ENCODE measurements at places on chromosomes 1 and 21.
A peak's percentile ranks its signal among the peaks of the same experiment; 100 is the strongest.

- no peak for DNase-seq
Observed at GRCh38 chr1:244092964-244093638, 42.0 kb downstream of the ZBTB18 start.

GRCh38 chr1:197862671-197863070, 39.8 kb upstream of the C1orf53 start:
- DNase-seq, result no peak

DNA sequence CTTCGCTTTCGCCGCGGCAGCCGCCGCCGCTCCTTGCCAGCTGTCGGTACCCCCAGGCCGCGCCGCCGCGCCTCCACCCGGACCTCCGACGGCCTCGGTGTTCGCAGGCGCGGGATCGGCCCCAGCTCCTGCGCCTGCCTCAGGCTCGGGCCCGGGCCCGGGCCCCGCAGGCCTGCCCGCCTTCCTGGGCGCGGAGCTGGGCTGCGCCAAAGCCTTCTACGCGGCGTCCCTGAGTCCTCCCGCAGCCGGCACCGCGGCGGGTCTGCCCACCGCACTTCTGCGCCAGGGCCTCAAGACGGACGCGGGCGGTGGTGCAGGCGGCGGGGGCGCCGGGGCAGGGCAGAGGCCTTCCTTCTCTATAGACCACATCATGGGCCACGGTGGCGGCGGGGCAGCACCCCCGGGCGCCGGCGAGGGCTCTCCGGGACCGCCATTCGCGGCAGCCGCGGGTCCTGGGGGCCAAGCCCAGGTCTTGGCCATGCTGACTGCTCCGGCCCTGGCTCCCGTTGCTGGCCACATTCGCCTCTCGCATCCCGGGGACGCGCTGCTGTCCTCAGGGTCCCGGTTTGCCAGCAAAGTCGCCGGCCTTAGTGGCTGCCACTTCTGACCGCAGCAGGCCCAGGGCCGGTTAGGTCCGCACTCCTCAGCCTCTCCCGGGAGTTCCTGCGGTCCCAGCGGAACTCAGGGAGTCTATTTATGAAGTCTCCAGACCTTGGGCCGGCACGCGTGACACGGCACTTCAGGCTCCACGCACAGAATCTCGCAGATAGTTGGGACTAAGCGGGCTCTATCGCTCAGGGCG, 1.4 kb downstream of the FOXD2 start:
- no peak for DNase-seq

DNA sequence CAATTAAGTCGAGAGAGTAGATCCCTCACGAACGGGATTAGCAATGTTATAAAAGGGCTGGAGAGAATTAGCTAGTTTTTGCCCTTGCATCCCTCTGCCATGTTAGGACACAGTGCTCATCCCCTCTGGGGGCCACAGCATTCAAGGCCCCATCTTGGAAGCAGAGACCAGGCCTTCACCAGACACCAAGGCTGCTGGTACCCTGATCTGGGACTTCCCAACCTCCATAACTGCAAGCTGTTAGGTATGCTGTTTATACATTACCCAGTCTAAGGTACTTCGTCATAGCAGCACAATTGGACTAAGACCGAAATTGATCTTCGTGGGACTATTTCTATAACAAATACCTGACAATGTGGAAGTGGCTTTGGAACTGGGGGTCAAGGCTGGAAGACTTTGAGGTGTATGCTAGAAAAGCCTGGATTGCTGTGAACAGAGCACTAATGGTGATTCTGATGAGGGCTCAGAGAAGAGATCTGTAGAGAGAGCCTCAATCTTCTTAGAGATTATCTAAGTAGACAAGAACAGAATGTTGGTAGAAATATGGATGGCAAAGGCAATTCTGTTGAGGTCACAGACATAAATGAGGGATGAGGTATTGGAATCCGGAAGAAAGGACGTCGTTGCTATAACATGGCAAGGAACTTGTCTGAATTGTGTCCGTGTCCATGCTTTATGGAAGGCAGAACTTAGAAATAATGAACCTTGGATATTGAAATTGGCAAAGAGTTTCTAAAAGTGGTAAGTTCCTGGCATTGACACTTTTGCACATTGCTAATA, 83.8 kb upstream of the KIF26B start:
- no peak for DNase-seq

DNA sequence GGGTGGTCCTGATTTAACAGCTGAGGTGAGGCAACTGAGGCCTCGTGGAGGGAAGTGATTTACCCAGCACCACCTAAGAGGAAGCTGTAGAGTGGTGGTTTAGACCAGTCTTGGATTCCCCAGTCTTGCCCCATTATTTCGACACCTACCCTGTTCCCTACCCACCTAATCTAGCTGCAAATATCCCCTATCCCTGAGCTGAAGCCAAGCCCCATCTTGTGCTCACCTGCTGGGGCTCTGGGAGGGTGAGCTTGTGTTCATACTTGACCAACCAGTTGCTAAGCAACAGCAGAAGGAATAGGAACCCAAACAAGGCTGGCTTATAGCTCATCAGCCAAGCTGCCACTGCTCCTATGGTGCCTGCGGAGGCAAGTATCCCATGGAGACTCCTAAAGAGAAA, 2.0 kb downstream of the TEX46 start:
- no peak for DNase-seq

GRCh38 chr1:196144588-196144987, 463.7 kb downstream of the KCNT2 start:
- DNase-seq, result no peak

DNA sequence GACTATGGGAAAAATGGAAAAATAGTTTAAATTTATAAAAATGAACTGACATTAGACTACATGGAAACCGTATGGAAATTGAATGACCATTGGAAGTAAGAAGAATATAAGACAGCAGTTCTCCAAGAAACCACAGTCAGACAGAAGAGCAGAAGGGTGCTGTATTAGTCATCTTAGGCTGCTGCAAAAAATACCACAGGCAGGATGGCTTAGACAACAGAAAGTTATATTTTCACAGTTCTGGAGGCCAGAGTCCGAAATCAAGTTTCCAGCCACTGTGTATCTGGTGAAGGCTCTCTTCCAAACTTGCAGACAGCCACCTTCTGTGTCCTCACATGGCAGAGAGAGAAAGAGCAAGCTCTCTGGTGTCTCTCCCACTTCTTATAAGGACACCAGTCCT, 175.2 kb downstream of the DSCAM start:
- no peak for DNase-seq

DNA sequence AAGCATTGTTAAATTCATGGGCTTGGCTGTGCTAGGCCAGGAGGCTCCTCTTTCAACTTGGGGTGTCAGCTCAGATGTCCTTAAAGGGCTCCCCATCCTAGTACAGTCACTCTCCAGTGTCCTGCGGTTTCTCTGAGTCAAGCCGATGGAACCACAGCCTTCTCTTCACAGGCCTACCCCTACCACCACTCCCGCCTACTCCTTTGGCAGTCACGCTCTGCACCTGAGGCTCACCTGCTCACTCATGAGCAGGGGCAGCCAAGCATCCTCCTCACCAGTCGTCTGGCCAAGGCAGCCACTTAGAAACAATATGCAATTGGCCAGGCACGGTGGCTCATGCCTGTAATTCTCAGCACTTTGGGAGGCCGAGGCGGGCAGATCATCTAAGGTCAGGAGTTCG, 3.6 kb downstream of the ACOT7 start:
- DNase-seq, result no peak

- DNase-seq, result no peak
Observed at GRCh38 chr1:246921481-246921880, 10.3 kb downstream of the AHCTF1 start.

DNA sequence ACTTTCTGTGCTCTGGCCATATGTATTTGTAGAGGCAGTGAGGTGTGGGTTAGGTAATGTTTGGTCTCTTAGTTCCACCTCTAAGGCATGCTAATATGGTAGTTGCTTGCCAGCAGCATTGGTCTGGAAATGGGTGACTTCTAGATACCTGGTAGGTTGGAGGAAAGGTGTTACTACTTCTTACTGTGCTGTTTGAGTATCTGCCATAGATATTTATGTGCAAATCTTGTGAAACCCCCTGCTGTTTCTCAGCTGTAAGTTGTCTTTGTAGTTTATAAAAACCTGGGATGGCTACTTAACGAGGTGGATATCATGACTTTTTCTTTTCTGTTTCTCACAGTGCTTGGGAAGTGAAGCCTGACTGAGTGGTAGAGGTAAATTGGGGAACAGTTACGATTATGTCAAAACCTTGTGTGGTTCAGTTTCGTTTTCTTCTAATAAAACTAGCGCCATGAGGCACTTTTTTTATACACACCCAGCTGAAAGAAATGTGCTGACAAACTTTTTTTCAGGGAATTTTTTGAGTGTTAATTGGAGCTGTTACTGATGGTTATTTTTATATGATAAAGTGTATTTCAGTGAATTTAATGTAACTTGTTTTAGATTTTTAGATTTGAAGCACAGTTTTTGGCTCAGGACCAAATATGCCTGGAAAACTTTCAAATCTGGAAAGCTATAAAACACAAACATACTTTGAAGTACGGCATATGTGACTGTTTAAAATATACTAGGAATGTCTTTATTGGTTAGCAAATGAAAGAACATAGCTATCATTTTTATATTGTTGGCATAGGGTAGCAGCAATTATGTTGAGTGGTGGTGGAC, 42.1 kb downstream of the CAMSAP2 start:
- no peak for DNase-seq

GRCh38 chr21:16587141-16587581, 857.4 kb downstream of the USP25 start:
- peak; percentile 90 for DNase-seq

GRCh38 chr1:245361065-245361464, 206.3 kb downstream of the KIF26B start:
- no peak for DNase-seq

- no peak for DNase-seq
Observed at GRCh38 chr21:18252680-18253079, 8.0 kb downstream of the CHODL start.

DNA sequence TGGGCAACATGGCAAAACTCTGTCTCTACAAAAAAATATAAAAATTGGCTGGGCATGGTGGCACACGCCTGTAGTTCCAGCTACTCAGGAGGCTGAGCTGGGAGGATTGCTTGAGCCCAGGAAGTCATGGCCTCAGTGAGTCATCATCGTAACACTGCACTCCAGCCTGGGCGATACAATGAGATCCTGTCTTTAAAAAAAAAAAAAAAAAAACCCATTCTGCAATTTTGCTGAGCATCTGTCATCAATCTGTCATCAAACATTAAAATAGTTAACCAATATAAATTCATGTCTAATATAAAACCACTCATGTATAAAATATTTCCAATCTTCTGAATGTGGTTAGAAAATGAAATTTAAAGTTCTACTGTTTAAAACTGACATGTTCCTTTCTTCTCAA, 56.9 kb downstream of the LPAR3 start:
- DNase-seq, result no peak

DNA sequence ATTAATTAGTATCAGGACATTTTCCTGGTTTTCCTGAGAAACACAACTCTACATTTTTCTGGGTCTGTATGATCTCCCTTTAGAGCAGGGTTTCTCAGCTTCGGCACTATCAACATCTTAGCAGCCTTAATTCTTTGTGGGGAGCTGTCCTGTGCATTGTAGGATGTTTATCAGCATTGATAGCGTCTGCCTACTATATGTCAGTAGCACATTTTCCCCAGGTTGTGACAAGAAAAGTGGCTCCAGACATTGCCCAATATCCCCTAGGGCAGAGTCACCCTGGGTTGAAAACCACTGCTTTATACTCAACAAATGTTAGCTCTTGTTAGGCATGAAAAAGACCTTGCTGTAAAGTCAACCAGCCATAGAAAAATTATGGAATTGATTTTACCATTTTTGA, 195.1 kb upstream of the FMN2 start:
- DNase-seq, result no peak

DNA sequence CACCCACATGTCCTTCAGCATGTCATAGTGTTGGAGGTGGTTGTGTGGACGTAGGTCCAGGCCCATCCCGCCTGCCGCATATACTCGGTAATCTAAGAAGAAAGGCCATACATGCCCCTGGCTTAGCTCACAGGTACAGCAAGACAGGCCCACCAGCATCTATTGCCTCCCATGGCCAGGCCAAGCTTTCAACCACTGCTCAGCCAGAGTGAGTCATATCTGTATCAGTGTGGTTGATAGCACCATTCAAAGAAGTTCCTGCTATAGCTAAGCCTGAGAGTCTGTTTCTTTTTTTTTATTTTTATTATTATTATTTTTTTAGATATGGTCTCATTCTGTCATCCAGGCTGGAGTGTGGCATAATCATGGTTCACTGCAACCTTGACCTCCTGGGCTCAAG, 17.0 kb downstream of the KLHDC8A start:
- no peak for DNase-seq

DNA sequence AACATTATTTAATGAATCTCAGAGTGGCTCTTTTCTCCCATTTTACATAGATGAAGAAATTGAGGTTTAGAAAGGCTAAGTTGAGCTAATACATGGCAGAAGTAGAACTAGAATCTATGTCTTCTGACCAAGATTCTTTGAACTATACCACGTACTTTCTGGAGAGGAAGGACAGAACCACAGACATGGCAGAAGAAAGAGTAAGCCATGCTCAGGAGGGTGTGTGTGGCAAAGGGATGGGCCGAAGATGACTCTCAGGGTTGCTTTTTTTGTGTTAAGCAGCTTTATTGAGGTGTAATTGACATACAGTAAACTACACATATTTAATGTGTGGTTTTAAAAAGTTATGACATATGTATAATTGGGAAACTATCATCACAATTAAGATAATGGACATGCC, 69.5 kb downstream of the PEX14 start:
- no peak for DNase-seq

GRCh38 chr21:43191521-43191920, 22.7 kb downstream of the CRYAA start:
- DNase-seq, result peak; percentile 23

GRCh38 chr1:54490361-54491248, 57.4 kb upstream of the ACOT11 start:
- peak; percentile 66 for DNase-seq

- DNase-seq, result no peak
Observed at GRCh38 chr1:1185101-1185765, 11.6 kb downstream of the TTLL10 start.

- no peak for DNase-seq
Observed at GRCh38 chr1:109784551-109785252, 21.0 kb upstream of the EPS8L3 start.

- no peak for DNase-seq
Observed at GRCh38 chr1:246131095-246131494, 376.0 kb downstream of the SMYD3 start.

GRCh38 chr1:170415710-170416372, 116.1 kb upstream of the GORAB start:
- DNase-seq, result no peak

GRCh38 chr1:245469734-245470133, 314.9 kb downstream of the KIF26B start:
- no peak for DNase-seq

GRCh38 chr1:61506236-61506635, 218.7 kb downstream of the TM2D1 start:
- no peak for DNase-seq

GRCh38 chr1:37605806-37606474, 10.2 kb upstream of the GNL2 start:
- DNase-seq, result no peak
